Central memory CD4-positive, alpha-beta T cell (primary cell): ENCODE measurements at places on chromosomes 16 and 17.

GRCh38 chr17:55606488-55606815, 95.2 kb upstream of the SMIM36 start:
- no peak for DNase-seq

DNA sequence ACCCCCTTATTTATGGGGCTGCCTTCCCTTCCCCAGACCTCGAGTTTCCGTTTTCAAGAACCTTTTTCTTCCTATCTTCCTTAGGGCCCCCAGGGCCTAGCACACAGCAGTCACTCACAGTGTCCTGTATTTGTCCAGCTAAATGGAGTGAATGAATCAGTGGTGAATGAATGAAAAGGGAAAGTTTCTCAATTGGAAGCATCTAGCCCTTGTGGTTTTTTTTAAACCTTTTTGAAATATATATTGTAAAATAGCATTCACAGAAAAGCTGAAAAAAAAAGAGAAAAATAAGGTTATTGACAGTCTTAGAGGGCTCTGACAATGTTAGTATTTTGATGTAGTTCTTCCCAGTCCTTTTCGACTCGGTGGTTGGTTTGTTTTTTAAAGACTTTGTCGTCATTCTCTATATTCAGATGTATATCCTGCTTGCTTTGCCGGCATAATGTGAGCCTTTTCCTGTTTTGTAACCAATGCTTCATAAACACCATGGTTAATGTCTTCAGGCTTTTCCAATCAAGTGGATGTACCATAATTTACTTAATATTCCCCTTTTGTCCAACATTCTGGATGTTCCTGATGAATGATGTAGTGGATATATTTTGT, 45.3 kb downstream of the RAI1 start:
- DNase-seq = no peak

- DNase-seq = no peak
Measured at GRCh38 chr16:53692146-53692545, 11.5 kb downstream of the RPGRIP1L start.

DNA sequence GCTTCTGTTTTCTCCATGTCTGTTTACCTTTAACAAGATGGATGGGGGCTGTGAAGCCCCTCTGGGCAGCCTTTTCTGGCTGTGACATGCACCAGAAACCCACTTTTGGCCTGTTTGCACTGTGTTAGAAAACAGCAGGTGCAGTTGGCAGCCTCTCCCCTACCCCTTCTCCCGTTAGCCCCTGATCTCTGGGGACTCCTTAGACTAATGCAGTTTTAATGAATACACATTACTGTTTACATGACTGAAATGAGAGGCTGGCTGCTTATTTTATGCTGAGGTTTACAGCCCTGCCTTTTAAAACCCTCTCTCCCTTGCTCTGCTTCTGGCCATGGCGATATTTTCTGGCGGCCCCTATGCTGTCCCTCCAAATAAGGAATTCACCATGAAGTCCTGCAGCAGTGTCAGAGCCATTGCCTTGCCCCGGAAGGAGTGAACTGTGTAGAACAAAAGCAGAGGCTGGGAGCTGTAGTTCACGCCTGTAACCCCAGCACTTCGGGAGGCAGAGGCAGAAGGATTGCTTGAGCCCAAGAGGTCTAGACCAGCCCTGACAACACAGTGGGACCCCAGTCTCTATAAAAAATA, 79.3 kb downstream of the PRKCB start:
- no peak for DNase-seq

DNA sequence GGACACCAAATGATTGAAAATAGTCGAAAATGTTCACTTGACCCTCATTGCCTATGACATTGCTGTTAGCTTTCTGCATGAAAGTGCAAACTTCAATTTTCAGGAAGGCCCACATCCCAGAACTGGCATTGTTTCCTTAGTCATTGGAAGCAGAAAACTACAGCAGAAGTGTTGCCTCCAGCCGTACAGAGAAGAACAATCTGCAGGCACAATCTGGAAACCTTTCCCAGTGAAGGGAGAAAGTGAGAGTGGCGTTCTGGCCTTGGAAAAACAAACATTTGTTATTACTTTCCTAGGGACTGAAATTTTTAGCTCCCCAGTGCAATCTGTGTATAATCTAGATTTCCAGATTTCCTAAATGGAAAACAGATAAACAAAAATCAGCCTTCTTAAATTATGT, 529.5 kb upstream of the RBFOX1 start:
- no peak for DNase-seq

GRCh38 chr17:64729201-64729600, 67.1 kb upstream of the SMURF2 start:
- no peak for DNase-seq

- DNase-seq = peak; percentile 51
Measured at GRCh38 chr16:74700438-74701225, at the start of gene MLKL. MLKL (minus strand) TSS chr16:74700862; CDS start chr16:74695757, 5,105 bp downstream.

- peak; percentile 69 for DNase-seq
Measured at GRCh38 chr17:77445760-77446532, 305.2 kb downstream of the SEC14L1 start.

GRCh38 chr17:80955078-80955477, 36.6 kb upstream of the CHMP6 start:
- no peak for DNase-seq

GRCh38 chr16:84613408-84614072, 4.3 kb downstream of the COTL1 start:
- DNase-seq = no peak

GRCh38 chr16:75774197-75774596, 47.9 kb upstream of the CPHXL start:
- no peak for DNase-seq

DNA sequence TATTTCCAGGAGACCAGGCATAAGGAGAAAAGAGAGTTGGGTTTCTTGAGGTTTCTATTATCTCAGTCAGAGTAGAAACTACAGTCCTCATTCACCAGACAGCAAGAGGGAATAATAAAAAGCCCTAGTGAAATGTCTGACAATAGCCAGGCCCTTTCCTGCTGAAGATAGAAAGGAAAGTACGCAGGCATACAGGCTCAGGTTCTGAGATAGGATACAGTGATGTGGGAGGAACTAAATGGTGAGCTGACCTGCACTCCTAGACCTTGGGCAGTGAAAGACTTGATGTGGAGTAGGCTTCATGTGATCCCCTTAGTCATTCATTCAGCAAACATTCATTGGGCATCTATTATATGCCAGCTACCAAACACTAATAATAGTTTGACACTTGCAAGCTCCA, 14.9 kb downstream of the ZNF821 start:
- no peak for DNase-seq

GRCh38 chr17:67868176-67868575, 42.9 kb downstream of the BPTF start:
- DNase-seq = no peak

DNA sequence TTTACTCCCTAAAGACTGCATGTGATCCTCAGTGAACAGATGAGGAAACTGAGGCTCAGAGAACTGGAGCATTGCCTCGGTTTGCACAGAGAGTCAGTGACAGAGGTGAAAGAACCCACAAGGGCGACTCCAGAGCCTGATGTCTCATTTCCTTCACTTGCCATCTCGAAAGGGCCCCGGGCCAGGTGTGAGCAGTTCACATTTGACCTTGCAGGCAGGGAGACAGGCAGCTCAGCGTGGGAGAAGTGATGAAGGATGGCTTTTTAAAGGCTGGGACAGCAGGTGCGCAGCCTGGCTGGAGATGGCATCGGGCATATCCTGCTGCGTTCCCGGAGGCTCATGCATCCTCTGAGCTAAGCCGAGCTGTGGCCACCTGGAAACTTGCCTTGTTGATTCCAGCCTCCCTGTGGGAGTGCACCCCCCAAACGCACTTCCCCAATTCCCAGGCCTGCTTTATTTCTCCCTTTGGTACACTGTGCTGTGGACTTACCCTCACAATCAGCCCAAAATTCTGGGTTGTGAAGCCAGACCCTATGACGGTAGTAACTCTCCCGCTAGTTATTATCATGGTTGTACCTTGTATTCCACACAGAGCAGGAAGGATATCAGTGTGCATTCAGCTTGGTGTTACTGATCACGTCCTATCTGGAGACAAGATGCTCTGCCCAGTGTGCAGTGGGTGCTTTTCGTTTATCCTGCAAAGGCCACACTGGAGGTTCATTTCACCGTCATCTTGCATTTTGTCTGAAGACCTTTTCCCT, 753.2 kb upstream of the EEF2KMT start:
- DNase-seq = no peak

GRCh38 chr17:12985431-12986293, 32.2 kb downstream of the ELAC2 start:
- no peak for DNase-seq

DNA sequence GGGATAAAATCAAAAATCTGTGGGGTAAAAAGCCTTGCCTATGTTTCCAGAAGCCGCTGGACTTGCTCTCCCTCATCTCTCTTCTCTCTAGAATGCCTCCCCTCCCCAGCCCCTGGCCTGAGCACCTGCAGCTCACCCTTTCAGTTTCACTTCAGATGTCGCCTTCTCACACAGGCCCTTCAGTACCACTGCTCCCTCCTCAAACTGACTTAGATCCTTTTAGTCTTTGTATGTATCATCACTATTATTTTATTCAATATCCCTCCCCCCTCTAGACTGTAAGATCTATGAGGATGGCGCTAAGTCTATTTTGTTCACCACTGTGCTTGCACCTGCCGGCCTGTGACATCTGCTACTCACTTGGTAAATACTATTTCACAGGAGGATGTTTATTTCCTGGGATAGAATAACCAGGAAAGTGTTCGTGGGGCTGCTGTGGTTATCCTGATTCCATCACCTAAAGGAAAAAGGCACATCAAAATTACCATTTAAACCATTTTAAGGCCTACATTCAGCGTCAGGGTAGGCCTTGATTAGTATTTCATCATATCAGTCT, 122.3 kb downstream of the MRTFB start:
- DNase-seq = no peak

- DNase-seq = no peak
Measured at GRCh38 chr17:36825521-36825920, 111.8 kb upstream of the LHX1 start.

DNA sequence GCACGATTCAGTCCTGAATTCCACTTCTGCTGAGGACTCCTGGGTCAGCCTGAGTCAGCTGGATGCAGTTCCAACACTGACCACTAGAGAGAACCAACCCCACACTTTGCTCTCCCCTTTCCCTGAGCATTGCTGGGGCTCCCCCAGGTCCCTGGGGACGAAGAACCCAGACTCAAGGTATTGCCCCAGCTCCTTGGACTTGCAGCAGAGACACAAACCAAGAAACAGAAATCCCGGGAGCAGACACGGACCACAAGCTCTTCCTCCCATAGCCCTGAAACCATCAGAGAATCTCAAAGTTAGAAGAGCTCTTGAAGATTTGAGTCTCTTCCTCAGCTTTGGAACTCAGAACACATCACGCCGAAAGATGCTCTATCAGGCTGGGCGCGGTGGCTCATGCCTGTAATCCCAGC, 678 bp upstream of the GH1 start:
- peak; percentile 71 for DNase-seq

DNA sequence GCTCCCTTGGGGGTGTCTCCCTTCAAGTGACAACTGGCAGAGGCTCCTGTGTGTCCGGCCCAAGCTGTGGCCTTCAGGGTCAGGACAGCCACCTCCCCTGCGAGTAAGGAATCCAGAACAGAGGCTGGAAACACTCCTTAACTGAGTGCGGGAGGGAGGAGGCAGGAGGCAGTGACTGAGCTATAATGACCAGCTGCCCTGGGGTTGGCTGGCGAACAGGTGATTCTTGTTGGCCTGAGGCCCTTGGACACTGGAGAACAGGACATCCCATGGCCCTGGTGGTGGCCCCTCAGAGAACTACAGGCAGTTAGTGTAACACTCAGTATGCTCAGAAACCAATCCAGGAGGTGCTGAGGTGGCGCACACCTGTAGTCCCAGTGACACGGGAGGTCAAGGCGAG, 9.4 kb upstream of the SNAI3 start:
- DNase-seq = no peak

DNA sequence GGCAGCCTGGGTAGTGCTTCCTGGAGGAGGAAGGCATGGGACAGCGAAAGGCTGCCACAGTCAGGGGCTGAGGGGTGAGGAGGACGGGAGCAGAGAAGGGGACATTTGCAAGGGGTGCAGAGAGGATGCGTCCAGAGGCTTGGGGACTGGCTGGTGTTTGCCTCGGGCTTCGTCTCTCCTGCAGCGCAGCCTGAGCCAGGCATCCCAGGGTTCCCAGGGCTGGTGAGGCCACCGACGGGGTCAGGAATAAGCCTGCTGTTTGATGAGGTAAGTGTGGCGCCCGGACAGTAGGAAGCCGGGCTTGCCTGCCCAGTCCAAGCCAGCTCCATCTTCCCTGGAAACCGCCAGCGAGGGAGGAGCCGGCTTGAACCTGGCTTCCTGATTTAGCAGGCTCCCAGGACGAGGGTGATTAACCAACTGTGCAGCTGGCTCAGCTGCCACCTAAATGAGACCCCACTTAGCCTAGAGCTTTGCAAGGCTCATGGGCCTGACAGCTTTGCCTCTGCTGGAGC, 47.8 kb downstream of the PITPNM3 start:
- DNase-seq = no peak

DNA sequence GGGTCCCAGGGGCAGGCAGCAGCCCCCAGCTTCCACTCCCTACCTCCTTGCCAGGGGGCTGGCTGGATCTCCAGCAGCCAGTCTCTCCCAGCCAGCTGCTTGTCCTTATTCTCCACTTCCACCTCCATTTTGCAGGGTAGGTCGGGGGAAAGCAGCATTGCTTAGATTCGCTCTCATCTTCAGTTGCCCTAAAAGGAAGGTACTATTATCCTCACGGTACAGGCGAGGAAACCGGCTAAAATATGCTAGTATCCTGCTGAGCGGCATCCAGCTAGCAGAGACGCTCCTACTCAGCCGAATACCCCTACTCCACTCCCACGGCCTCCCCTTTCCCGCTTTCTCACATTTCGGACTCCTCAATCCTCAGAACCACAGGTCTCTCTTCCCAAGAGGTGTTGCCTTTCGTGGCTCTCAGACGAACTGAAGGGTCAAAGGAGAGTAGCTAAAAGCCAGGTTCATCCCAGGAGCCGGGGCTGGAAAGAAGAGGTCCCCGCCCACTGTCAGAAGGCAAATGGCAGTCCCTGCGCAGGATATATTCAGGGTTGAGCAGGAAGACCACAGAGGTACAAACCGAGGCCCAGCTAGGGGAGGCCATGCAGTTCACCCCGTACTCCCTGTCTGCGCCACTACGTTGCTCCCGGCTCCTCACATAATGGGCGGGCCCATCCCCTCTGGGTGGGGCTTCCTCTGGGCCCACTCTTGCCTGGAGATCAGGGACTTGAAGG, 1.7 kb upstream of the RAB11FIP4 start:
- DNase-seq = no peak

- DNase-seq = no peak
Measured at GRCh38 chr17:38742411-38743308, 5.5 kb downstream of the PCGF2 start.

GRCh38 chr16:15459791-15460190, 25.4 kb downstream of the BMERB1 start:
- DNase-seq = no peak
